Central memory CD4-positive, alpha-beta T cell (primary cell): ENCODE measurements at places on chromosomes 7 and 10.

- no peak for DNase-seq
Measured at GRCh38 chr10:102753718-102754117, 10.0 kb downstream of the WBP1L start.

DNA sequence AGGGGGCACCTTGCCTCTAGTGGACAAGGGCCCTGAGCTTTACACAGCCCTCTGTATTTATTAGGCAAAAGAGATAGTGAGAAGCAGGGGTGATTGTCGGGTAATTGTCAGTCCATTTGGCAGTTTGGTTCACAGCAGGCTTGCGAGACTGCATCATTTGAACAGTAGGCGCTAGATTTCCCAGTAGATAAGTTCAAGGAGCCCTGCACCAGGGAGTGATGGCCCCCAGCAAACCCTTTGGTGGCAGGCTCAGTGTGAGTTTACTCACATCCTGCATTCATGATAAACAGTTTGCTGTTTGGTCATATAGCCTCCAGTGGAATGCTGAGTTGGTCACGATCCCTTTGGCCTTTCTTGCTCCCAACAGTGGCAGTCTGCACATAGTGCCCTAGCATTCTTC, 59.4 kb downstream of the MARCHF5 start:
- no peak for DNase-seq

GRCh38 chr7:158374586-158374985, 213.0 kb downstream of the PTPRN2 start:
- DNase-seq: no peak

- no peak for DNase-seq
Measured at GRCh38 chr10:80460399-80461207, 6.5 kb downstream of the TSPAN14 start.

GRCh38 chr7:4249241-4249640, 432.9 kb upstream of the FOXK1 start:
- DNase-seq: no peak

GRCh38 chr10:31886885-31887284, 41.7 kb downstream of the ARHGAP12 start:
- no peak for DNase-seq

DNA sequence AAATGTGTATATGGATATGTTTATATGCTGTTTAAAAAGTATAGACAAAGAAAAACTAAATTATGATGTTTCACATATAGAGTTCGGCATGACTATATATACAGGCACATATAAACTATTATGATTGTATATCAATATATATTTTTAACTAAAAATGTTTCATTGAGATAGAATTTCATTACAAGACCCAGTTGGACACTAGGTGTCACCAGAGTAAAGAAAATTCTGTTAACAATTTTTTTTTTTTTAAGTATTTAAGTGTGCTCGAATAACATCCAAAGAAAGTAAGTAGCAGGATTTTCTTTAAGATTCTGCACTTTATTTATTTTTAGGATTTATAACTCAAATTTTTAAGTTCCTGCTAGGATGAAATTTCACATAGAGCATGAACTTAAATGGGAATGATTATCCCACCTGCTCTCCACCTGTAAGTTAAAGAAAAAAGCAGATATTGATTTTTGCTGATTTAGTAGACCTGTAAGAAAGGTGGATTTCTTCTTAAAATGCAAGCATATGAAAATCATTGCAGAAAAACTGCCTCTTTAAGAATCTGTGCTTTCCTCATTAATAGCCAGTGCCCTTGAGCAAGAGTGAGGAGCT, 961.5 kb downstream of the PCDH15 start:
- no peak for DNase-seq

DNA sequence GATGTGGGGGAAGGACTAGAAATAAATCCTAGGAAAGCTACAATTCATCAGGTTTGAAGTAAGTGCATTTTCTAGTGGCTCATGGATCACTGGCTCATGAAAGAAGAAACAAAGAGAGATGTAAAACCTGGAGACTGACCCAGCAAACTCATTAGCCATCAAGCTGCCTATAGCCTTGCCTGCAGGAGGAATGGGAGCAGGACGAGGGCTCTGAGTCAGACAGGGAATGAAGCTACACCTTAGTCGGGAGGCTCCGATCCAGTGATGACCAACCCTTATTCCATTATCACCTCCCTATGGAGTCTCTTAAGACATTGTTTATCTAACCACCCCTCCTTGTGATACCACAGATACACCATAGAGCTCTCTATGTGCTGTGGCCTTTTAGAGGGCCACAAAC, 112.5 kb upstream of the WDR11 start:
- DNase-seq: no peak

GRCh38 chr10:27820637-27821036, 75.0 kb upstream of the MKX start:
- DNase-seq: no peak

GRCh38 chr7:79872176-79872575, 262.5 kb upstream of the GNAI1 start:
- no peak for DNase-seq

GRCh38 chr10:116005301-116005700, 267.7 kb downstream of the GFRA1 start:
- DNase-seq: no peak

DNA sequence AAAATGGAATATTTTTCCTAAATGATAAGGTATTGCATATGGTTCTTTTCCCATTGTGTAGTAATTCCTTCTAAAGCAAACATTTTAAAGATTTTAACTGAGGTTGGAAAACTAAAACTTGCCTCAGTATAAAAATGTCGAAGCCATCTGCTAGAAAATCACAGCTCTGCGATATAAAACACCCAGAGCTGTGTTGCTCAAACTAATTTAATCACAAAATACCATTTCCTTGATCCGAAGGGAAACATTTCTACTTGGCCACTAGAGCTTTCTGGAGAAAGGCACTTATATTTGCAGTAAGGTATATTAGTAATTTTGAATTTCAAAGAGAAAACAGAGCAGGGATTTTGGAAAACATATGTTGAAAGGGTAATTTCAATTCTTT, 209.2 kb upstream of the ZNF32 start:
- DNase-seq: no peak

DNA sequence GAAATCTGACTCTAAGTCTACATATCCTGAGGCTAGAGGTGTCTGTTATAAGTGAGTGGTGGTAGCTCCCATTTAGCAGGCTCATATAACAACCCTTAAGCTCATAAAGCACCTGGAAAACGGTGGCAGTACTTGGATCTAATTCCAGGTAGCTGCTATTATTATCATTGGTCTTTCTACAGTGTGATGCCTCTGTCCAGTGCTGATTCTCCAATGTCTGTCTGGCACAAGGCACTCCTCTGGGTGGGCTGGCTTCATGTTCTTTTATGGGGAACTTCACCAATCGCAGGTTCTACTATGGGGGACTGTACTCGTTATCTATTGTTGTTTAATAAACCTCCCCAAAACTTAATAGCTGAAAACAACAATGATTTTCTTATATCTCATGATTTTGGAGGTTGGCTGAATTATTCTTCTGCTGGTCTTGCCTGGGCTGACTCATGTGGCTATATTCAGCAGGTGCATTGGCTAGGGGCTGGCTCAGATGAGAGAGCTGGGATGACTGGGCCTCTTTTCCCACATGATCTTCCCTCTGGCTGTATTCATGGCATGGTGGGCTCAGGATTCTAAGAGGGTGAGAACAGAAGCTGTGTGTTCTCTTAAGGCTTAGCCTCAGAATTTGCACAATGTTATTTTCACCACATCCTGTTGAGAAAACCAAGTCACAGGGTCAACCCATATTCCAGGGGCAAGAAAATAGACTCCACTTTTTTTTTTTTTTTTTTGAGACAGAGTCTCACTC, 93.0 kb upstream of the PCGF5 start:
- no peak for DNase-seq

DNA sequence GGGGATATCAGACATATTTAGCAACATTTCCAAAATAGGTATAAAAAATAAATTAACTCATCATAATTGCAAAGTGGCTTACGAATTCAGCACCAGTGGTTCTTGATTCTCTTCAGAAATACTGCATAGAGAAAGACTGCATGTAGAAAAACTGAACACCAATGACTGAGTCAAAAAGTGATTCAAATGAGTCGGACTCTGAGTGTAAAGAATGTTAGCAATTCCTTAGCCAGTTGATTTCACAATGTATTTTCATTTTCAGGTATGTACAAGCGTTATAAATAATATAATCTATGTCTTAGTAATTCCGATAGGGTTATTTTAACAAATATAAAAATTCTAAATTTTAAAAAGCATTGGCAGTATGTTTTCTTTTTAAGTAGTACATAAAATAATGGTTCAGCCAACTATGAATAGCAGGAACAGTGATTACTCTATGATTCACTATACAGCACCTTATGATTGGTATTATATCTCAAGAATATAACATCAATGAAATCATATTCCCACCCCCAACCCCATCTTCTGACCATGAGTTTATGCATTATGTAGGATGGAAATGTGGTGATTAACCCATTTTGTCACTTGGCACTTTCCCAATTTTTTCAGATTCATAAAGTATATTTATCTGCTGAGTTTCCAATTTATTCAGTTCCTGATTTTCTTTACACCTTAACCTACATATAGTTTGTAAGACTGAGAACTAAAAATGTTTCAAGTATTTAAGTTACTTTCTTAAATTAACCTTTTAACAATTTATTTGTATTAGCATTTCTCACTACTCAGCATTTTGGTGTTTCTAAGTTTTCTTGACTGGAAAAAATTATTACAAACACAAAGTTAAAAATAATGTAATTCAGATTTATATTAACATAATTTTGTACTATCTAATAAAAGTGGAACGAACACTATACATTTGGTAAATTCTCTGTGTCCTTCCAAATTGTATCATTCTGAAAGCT, 33.9 kb downstream of the DNAJC1 start:
- no peak for DNase-seq

DNA sequence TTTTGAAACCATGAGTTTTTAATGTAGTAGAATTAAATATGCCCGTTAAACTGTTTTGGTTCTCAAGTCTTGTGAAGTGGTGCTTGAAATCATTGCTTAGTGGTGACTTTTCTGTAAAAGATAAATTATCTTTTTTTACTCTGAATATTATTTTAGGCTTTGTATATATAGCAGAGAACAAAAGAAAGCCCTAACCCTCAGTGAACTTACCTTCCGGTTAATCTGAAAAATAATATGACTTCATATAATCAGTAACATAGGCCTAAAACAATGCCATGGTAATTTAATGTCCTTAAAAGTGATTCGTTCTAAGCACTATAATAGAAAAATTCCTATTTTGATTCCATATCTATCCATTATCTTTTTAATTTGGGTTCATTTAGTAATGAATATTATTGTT, 21.8 kb downstream of the AKAP9 start:
- DNase-seq: no peak

- no peak for DNase-seq
Measured at GRCh38 chr10:103613616-103614015, 120.1 kb downstream of the NEURL1 start.
